Fibroblast of skin of scalp (primary cell): ENCODE measurements at places on chromosomes 5 and 9.
A peak's percentile ranks its signal among the peaks of the same experiment; 100 is the strongest.

DNA sequence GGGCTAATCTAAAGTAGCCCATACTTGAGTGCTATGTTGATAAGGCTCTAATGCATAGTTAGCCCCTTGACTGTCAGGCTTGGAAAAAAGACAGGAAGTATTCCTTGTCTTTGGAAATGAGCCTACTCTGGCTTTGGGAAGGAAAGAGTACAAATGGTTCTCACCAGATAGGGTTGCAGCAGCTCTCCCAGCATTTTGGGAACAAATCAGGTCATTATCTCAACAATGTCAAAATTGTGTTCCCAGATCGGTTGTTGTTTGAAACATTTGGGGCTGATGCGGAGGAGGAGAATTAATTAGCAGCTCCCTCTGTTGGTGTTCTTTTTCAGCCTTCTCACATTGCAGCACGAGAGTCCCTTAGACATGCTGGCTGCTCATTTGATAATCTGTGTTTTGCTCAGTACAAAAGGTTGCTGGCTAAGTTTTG is 294.7 kb upstream of the DMRT1 start:
- no peak for DNase-seq

DNA sequence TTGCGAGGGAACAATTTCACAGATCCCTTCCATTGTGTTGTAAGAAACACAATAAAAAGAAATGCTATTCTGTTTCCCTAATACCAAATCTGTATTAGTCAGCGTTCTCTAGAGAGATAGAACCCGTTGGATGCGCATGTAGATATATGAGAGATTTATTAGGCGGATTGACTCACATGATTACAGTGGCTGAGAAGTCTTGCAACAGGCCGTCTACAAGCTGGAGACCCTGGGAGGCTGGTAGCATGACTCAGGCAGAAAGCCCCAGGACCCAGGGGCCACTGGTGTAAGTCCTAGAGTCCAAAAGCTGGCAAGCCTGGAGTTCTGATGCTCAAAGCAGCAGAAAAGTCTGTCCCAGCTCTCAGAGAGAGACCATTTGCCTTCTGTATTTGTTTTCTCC is 18.4 kb upstream of the IL17B start:
- DNase-seq = peak; percentile 98

GRCh38 chr5:1747079-1747802 is 52.4 kb downstream of the MRPL36 start:
- no peak for DNase-seq

GRCh38 chr5:9302218-9302617 is 243.7 kb downstream of the SEMA5A start:
- peak; percentile 6 for DNase-seq

DNA sequence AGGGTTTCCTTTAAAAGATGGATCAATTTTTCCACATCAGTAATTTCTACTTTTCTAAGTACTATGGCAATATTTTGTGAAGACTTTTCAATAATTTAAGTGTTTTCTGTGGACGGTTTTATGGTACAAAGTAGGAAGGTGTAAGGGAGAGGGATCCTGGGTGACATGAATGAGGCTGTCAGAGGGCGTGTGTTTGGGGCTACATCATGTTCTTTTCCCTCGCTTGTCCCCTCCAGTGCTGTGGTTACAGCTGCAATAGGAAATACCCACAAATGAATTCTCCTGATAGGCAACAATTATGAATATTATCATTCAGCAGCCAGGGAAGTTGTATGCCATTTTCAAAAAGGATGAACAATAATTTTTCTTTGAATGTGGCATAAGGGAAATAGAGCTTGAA is 83.8 kb downstream of the CAVIN4 start:
- no peak for DNase-seq

DNA sequence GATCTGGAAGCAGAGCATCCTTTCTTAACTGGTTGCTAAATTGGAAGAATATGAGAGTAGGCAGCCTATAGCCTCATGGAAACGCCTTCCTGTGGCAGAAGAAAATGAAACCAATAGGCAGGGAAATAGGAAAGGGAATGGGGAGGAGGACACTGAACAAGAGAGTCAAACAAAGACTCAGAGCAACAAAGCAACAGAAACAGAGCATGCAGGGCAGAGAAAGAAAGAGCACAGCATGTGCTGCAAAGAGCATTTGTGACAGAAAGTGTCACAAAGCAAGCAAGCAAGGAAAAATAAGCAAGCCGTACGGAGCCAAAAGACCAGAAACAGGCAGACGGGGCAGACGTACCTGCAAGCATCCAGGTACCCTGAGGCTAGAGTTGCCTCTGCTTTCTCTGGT is 123.1 kb downstream of the RAPGEF6 start:
- no peak for DNase-seq

DNA sequence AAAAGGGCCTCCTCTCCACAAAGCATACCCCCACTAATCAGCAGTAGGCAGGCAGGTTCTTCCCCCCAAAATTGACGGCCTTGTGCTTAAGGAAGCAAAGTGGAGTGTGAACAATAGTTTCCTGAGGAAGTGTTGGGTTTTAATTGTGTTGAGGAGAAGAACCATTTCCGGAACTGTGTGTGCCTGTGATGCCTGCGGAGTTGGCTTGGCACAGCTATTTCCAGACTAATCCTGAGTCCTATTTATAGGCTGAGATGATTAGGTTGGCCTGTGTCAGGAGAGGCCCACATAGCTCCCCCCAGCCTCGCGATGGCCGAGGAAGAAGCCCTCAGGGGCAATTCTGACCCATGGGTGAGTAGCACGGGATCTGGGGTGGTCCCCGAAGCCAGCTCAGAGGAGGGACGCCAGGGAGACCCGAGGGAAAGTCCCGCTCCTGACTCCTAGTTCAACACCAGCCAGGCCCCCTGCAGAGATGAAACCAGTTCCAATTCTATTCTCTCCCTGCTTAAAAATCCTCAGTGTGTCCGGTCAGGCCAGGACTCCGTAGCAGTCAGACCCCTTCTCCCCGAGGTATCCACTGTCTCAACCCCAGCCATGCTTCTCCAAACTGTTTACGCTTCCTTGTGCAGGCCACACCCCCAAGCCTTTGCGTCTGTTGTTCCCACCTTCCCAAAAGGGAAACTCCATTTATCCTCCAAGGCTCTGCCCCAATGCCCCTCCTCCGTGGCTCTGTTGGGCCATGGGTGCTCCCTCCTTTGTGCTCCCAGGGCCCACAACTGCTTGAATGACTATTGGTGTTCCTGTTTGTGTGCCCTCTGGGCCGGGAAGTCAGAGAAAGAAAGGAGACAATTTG is 18.1 kb downstream of the GSN start:
- DNase-seq = peak; percentile 79

DNA sequence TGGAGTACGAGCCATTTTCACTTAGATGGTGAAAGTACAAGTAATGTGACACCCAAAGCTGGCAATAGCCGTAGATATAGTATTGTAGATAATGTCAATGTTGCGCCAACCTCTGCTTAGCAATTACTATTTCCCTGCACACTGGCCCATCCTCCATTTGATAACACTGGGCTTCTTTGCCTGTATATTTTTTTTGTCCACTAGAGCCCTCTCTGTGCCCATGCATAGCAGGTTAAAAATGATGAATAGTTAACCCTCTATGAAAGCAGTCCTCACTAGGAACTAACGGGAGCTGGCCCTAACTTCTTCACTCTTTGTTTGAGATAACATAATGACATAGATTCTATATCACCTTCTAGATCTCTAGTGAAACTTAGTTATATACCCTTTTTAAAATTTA is 416.8 kb downstream of the TUSC1 start:
- DNase-seq = no peak

GRCh38 chr5:6525910-6526309 is 77.3 kb downstream of the UBE2QL1 start:
- DNase-seq = peak; percentile 9

DNA sequence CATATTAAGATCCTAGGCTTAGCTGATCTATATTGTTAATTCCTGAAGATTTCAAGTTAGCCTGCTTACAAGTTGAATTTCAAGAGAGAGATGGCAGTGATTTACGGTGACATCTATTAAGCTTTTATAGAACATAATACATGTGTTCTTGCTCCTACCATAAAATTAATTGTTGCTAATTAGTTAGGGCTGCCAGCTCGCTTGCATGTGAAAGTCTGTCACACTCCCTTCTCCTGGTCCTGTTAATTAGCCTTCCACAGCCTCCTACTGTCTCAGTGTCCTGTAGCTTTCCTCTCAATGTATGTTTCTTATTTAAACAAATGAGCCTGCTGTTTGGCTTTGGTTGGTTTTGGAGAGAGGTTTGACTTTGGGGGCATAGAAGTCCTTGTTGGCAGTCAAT is 247.2 kb downstream of the NTRK2 start:
- DNase-seq = no peak

DNA sequence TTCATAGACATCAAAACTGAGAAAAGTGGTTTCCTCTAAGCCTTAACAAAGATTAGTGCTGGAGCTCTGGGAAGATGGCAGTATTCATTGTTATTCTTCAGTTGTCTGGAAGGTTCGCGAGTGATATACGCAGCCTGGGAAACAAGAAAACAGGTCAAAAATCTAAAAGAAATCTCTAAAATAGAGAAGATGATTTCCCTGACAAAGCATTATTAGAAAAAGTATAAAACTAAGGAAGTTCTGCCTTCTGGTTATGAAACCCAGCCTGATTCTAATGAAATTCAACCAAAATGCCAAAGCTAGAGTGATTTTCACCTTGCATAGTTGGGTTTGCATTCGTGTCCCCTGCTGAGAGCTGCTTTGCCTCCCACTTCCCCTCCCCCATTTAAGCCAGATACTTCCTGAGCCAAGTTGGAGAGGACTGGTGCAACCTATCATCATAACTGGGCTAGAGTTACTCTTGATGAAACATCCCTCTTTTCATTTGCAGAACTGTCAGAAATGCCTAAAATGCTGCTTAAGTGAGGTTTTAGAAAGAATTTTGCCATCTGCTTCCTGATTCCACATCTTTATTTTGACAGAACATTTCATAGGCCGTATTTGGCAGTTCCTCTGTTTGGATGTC is 48.4 kb downstream of the NDFIP1 start:
- DNase-seq = peak; percentile 25

- peak; percentile 60 for DNase-seq
Measured at GRCh38 chr5:36739751-36740221, 133.4 kb downstream of the SLC1A3 start.

GRCh38 chr9:135492886-135493669 is 7.4 kb upstream of the MRPS2 start:
- DNase-seq = no peak

DNA sequence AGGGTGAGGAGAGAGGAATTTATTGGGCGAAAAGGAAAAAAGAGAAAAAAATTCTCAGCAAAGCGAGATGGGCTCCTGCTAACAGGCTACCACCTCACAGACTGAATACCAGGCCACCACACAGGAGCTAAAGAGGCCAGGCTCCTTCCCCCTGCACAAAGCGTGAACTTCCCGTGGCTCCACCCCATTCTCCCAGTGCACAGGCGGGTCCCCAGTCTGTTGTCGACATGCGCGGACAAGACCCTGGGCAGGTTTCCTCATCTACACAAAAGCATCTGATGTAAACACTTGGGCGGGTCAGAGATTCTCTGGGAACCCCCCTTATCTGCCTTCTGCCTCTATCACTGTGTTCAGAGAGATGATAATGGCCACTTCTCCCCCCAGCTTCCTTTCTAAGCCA is 34.2 kb downstream of the IL31RA start:
- no peak for DNase-seq
